ENCODE measurements at places on chromosomes 4 and X.
A peak's percentile ranks its signal among the peaks of the same experiment; 100 is the strongest.

GRCh38 chr4:24468071-24468470, 116.3 kb downstream of the DHX15 start:
- DNase-seq, result no peak

GRCh38 chrX:15856222-15856587, 1.6 kb upstream of the AP1S2 start:
- no peak for DNase-seq

DNA sequence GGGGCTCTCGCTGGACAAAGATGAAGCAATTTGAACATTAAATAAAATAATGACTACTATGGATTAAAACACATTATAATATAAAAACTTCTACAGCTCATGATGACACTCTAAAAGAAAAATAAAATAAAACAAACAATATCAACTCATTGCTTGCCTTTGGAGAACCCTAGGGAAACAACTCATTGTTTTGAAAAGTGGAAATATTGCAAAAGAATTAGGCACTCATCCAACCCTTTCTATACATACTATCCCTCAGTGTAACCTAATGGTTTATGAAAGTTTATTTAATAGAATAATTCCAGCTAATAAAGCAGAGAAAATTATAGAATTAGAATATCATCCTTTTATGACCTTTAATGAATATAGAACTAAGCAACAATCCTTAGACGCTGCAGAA, 718 bp downstream of the RAB40A start:
- no peak for DNase-seq

DNA sequence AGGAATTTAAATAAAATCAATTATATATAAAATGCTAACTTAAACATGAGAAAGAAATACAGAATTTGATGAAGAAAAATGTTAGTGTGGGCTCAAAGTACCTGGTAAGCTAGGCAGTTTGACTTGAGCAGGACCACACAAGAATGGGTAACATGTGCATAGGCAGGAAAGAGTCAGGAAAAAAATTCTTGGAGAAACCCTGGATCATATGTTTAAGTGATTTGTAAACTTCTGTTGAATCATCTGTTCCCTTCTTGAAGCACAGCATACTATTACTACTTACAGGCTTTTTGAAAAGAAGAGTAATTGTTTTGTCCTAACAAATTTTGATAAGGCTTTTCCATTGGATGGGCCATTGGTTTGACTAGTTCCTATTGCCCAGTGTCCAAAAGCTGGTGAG, 37.5 kb upstream of the FHDC1 start:
- DNase-seq, result no peak

- no peak for DNase-seq
These were observed 158.5 kb downstream of the NR3C2 start for GRCh38 chr4:148283665-148284064.

DNA sequence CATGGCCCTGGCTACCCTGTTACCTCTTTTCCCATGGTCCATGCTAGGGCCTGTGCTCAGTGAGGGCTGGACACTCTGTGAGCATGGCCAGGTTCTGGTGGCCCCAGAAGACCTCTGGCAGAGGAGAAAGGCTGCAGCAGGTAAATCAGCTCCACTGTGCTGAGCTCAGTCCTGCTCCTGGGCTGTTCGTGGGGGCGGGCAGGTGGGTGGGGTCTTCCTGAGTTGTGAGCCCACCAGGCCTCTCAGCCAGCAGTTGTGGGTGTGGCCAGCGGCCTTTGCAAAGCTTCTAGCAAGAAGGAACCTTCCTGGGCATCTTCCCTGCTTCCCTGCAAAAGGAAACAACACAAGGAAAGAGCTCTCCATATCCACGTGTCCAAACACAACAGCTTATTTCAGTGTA, 85.3 kb upstream of the STX18 start:
- DNase-seq, result no peak

GRCh38 chr4:81796790-81797528, 325.3 kb upstream of the RASGEF1B start:
- peak; percentile 8 for DNase-seq

DNA sequence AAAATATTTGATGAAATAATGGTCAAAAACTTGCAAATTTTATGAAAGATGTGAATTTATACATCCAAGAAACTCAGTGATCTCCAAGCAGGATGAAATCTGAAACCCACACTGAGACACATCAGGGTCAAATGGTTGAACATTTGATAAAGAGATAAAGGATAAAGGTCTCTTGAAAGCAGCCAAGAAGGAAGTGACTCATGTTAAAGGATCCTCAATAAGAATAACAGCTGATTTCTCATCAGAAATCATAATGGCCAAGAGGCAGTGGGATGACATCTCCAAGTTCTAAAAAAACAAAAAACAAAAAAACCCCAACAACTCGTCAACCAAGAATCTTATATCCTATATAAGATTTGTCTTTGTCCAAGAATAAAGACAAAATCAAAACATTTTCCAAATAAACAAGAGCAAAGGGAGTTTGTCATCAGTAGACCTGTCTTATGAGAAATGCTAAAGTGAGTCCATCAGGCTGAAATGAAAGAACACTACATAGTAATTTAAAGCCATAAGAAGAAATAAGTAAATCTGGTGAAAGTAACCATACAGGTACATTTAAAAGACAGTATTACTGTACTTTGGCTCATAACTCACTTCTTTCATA, 121.7 kb downstream of the PDS5A start:
- no peak for DNase-seq

Data from CD4-positive, alpha-beta T cell treated with Interleukin-21 for 1 hour (primary cell).